ENCODE measurements at places on chromosomes 1 and 21.

- DNase-seq: no peak
Measured at GRCh38 chr1:27607239-27607804, 3.4 kb upstream of the AHDC1 start.

DNA sequence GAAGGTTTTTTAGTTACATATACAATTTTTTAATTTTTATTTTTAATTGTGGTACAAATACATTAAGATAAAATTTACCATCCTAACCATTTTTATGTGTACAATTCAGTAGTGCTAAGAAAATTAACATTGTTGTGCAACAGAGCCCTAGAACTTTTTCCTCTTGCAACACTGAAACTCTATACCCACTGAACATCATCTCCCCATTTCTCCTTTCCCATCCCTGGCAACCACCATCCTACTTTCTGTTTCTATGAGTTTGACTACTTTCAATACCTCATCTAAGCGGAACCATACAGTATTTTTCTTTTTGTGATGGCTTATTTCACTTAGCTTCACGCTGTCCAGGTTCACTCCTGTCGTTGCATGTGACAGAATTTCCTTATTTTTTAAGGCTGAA lies 54.1 kb downstream of the PALMD start:
- no peak for DNase-seq

DNA sequence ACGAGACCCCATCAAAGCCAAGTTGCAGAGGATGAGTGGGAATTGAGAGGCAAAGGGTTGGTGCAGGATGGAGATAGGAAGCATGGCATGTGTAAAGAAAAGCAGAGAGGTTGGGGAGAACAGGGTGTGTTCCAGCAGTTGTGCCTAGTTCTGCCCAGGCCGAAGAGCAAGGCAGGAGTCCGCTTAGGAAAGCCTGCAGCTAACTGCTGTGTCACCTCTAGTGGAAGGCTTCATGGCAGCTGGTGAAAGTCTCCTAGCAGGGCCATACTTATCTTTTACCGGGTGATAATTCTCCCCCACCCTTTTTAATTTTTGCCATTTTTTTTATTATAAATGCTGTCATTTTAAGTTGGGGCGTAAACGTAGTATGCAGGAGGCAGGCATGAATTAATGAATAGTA lies 93.6 kb downstream of the NFIA start:
- no peak for DNase-seq

DNA sequence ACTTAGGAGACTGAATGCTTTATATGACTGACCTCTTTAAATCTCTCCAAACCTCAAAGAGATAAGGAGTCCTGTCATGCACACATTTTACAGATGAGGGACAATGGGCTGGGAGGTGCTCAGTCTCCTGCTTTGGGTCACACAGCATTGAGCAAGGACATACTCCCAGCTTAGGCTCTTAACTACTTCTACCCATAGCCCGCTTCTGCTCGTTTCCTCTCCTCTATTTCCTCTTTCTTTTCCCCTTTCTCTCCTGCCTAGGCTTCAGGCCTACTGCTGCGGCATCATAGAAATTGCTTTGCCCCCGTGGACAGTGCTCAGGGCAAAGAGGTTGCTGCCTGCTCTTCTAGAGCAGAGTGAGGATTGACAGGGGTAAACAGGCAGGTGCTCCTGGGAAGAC lies 12.4 kb upstream of the ZNF691 start:
- no peak for DNase-seq

DNA sequence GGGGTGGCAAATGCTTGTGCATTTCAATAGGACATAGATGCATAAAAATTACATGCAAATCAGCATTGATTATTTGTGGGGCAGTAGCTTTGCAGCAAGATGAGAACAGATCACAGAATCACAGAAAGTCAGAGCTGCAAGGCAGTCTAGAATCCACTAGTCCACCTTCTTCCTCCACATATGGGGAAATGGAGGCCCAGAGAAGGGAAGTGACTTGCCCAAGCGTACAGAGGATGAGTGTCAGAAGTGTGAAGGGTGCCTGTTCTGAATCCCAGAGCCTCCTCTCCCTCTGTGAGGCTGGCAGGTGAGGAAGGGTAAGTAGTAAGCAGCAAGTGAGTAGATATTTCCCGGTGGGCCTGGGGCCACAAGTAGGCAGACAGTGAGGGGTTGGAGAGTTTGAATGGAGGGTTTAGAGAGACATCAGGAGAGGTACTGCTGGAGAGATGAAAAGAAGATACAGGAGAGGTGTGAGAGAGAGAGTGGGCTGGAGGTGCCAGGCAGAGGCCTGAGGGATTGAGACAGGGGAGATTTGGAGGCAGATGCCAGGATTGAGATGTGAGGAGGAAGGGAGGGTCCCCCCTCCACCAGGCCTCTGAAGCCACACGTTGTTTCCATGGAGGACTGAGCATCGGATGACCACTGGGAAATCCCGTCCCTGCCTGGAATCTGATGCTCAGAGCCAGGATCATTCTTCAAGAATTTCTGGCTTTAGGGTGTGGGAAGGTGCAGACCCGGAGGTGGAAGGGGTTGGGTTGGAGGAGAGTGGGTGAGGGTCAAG lies 4.8 kb upstream of the MYOG start:
- no peak for DNase-seq

DNA sequence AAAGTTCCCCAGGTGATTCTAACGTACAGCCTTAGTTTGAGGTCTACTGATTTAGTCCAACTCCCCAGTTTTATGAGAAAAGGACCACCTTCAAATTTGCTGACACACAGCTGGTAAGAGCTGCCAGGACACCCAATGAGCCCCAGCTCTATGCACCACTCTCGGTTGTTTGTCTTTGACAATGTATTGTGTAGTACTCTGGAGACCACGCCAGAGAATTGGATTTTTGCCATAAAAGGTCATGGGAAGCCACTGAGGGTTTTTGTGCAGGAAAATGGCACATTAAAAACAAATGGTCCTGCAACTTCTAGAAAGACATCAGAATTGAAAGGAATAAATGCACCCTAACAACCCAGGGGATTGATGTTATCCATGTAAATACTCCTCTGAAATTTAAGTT lies 7.1 kb upstream of the IER5 start:
- no peak for DNase-seq

Measured in AML-193 (cell line).